ENCODE measurements at places on chromosomes 16 and 17.

- DNase-seq, result no peak
Observed at GRCh38 chr17:70527364-70527888, 358.1 kb downstream of the KCNJ2 start.

- DNase-seq, result no peak
Observed at GRCh38 chr17:10585529-10585928, 36.1 kb upstream of the MYH2 start.

- no peak for DNase-seq
Observed at GRCh38 chr17:43146649-43147048, 21.5 kb upstream of the BRCA1 start.

GRCh38 chr17:15278380-15278779 lies 13.3 kb upstream of the PMP22 start:
- no peak for DNase-seq

DNA sequence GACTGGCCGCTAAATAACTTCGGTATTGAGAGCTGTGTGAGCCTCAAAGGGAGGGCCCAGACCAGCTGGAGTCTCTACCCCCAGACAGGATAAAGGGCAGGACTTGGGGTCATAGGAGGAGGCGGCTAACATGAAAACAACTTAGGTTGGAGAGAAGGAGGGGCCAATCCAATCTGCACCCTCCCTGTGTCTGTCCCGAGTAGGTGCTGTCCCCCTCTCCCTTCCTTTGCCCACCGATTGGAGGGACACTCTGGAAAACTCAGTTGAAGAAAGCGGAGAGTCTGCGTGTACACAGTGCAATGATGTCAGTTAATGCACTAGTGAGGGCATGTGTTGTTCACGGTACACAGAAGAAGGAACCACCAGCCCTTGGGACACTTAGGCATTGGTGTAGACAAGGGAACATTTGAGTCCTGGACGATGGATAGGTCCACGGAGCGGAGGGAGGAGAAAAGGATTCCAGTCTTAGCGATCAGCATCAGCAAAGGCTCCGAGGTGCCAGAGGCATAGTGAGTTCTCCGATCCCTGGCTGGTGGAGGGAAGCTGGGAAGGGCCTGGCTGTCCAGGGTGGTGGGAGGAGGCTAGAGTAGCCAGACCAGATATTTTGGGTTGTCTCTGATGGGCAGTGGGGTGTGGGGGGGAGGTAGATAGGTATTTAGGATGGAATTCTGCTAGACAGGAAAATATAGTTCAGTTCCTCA lies 761 bp downstream of the NOL3 start:
- no peak for DNase-seq

GRCh38 chr16:89026121-89026612 lies 49.2 kb upstream of the CBFA2T3 start:
- no peak for DNase-seq

- no peak for DNase-seq
Observed at GRCh38 chr17:75670868-75671267, 3.7 kb downstream of the SAP30BP start.

- DNase-seq, result no peak
Observed at GRCh38 chr17:81712468-81713003, 452 bp downstream of the SLC25A10 start.

DNA sequence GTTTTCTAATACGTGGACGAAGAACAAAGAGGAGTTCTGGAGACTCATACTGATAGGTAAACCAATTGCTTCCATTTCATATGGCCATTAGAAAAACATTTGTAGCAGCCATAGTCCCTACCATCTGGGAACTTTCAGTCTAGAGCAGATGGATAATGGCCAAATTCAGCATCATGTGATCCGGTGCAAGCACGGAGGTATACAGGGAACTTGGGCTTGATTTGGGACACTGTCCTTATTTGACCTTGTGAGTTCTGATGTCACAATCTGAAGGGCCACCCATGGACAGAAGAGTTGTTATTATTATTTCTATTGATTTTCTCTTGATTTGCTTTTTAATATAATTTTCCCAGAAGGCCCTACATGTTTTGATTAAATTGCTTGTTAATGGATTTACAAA lies 154.6 kb upstream of the ZNF267 start:
- no peak for DNase-seq

DNA sequence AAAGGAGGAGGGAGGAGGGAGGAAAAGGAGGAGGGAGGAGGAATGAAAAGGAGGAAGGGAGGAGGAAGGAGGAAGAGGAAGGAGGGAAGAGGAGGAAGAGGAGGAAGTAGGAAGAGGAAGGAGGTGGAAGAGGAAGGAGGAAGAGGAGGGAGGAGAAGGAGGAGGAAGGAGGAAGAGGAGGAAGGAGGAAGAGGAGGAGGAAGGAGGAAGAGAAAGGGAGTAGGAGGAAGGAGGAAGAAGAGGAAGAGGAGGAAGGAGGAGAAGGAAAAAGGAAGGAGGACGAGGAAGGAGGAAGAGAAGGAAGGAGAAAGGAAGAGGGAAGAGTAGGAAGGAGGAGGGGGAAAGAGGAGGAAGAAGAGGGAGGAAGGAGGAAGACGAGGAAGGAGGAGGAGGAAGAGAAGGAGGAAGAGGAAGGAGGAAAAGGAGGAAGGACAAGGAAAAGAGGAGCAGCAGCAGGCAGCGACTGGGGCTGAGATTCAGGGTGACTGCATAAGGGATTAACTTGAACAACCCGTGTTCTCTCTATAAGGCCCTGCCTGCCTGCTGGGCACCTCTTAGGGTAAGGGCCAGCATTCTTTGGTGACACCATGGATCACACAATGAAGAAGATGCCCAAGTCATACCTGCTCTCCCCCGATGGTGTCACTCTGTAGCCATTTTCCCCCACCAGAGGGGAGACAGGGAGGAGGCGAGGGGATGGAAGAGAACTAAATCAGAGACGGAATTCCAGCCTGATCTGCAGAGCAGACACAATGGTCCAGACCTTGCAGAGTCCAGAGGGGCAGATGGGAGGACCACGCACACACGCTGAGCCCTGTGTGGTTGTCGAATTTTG lies 1.4 kb upstream of the IL34 start:
- no peak for DNase-seq

GRCh38 chr16:70687102-70687511 lies 1.3 kb upstream of the MTSS2 start:
- DNase-seq, result no peak

- DNase-seq, result no peak
Observed at GRCh38 chr17:51132964-51133319, 12.3 kb upstream of the SPAG9 start.

DNA sequence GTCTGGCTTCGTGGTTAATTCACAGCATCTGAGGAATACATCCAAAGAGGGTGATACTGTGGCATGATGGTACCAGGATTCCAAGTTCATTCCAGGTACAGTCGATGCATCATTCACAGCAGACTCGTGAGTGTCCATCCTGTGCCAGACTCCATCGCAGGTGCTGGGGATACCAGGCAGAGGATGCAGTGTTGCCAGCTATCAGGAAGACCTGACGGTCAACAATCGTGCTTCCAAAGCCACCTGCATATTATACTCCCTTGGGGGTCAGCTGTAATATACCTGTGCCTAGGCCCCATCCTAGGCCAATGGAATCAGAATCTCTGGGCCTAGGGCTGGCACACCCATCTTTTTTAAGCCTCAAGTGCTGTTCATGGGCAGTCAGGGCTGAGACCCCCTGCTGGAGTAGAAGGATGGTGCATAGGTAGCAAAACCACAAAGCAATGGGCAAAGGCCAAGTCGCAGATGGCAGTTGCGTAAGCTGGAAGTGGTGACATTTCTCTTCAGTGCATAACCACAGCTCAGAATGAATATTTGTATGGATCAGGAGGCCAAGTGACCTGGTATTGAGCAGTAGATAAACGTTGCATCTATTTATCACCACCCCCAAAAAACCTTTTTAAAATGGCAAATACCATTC lies 42.9 kb upstream of the C16orf78 start:
- DNase-seq, result no peak

- peak; percentile 95 for DNase-seq
Observed at GRCh38 chr17:50094753-50095619, at the start of gene PDK2. Gene PDK2 (plus strand): TSS chr17:50095351. CDS start chr17:50095436, 85 bp downstream.

DNA sequence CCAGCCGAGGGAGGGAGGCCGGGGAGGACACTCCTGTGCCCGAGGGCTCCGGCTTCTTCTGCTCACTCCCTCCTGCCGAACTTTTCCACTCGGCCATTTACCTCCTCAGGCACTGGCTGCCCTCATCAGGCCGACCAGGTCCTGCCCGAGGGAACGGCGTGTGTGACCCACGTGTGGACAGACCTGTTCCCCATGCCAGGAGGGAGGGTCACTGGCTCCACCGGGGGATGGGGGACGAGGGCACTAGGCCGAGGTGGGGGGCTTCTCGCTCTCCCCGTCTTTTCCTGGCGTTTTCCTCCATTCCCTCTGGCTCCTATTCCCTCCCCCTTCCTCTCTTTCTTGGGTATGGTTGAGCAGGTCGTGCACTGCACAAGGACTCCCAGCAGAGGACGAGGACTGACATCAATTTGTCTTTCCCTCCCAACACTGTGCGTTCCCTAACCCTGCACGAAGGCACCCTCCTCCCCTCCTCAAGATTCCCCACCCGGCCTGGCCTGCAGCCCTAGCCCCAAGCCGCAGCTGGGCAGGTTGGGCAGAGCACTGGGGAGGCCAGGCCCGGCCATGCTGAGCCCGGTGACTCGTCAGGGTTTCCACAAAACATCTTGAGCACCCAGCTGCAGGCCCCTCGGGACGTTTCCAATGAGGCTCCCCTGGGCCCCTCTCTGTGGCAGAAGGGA lies 3.2 kb upstream of the IL17C start:
- no peak for DNase-seq

DNA sequence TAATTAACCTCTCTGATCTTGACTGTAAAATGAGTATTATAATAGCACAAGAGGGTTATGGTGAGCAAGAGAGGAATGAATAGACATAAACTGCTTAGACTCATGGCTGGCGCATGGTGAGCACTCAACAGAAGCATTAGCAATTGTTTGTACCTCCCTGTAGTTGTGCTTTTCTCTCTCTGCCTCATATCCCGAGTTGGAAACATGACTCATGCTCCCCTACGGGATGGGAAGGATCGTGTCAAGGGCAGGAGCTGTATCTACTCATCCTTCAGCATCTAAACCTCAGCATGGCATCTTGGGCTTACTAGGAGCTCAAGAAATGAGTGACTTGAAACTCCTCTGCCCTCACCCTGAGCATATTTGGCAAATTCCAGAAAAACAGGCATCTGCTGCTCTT lies 299.6 kb downstream of the MAP2K4 start:
- DNase-seq, result no peak

- DNase-seq, result no peak
Observed at GRCh38 chr17:80908776-80909175, 82.9 kb upstream of the CHMP6 start.

- DNase-seq, result no peak
Observed at GRCh38 chr16:17295948-17296347, 174.8 kb downstream of the XYLT1 start.

- no peak for DNase-seq
Observed at GRCh38 chr17:45967378-45967777, 31.7 kb upstream of the STH start.

GRCh38 chr17:42459801-42460281 lies 1.2 kb downstream of the ATP6V0A1 start:
- DNase-seq, result no peak

- DNase-seq, result no peak
Observed at GRCh38 chr17:40293363-40293762, 5.7 kb downstream of the CDC6 start.

DNA sequence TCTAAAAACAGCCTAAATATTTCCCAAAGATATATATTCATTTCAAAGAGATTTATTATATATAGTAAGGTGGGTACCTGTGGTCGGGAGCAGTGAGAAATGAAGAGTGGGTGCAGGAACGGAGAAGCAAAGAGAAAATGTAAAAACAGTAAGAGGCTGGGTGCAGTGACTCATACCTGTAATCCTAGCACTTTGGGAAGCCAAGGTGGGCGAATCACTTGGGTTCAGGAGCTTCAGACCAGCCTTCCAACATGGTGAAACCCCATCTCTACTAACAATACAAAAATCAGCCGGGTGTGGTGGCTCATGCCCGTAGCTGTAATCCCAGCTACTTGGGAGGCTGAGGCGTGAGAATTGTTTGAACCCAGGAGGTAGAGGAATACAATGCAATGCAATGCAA lies 257.1 kb downstream of the BCAS3 start:
- no peak for DNase-seq

DNA sequence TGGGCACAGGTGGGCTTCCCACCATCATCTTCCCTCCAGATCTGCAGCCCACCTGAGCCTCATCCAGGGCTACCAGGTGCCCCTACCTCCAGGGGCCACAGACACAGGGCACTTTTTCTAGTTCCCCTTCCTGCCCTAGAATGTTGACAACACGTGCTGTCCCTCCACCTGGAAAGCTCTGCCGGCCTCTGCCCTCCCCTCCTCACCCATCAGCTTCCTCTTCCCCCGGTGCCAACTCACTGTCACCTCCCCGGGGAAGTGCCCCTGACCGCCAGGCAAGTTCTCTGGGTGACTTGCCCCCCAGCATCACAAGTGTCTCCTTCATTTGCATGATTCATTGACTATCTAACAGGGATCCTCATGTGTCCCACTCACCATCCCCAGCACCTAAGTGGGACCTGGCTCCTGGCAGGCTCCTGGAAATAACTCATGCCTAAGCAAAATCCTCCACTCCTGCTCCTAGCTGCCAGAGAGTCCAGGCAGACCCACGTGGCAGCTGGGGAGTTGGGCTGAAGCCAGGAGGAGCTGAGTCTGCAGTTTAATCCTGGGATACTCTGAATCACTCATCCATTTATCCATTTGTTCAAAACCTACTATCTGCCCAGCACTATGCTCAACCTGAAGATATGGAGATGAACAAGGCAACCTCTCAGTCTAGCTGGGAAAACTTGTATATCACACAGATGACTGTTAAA lies 304.4 kb downstream of the FOXL1 start:
- DNase-seq, result no peak

DNA sequence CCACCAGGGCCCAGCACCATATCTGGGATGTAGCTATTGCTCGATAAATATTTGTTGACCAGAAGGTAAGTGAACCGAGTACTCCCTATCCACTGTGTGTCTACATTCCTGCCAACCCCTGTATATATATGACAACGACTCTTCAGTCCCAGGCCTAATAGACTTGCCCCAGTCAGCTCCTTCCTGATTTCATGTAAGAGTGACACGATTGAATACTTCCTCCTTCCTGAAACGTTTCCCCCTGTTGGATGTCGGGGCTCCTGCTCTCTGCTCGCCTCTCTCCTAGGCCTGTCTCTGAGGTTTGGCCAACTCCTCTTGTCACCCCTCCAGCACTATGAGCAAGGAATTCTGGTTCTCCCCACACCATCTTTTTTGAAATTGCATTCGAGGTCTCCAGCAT lies 178.9 kb downstream of the PRKCA start:
- peak; percentile 31 for DNase-seq

Data from GDM1 (cell line).